ENCODE measurements at places on chromosomes 2 and 18.

DNA sequence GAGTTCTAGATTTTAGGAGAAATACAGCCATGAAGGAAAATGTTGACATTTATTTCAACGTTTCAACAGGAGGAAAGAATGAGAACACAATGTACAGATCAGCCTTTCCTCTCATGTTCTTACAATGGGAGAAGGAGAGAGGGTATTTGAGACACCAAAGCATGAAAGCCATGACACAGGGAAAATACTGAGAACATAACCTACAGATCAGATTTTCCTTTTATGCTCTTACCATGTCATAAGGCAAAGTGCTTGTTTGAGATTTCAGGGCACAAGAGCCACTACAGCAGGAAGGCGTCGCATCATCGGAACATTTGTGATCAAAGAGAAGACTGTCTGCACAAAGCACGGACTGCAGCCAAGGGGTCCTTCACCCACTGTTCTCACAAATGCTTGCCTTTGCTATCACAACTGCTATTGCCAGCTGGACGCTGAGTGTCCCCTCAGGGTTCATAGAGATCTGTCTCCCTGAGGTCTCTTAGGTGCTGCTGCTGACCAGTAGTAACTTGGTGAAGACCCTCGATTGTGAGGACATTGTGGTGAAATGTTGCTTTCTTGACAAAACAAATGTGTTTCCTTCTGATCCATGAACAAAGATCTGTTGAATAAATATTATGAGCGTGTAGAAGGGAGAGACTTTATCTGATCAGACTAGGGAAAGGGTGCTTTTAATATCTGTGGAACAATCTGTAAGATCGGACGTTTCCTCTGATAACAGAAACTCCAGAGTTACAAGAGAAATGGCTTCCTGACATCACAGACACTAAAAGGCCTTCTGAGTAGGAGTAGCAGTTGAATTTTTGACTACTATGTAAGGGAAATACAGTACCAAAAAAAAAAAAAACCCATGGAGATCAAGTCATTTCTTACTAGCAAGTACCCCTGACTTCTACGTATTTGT, 6.4 kb upstream of the IL1RL1 start:
- no peak for DNase-seq

DNA sequence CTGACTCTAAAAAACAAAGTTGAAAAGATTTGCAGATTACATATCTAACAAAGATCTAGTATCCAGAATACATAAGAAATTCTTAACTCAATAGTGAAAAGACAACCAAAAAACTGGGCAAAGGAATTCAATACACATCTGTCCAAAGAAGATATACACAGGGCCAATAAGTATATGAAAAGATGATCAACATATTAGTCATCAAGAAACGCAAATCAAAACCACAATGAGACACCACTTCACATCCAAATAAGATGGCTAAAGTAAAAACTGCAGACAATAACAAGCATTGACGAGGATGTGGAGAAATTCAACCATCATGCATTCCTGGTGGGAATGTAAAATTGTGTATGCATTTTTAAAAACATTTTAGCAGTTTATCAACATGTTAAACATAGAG, 256.0 kb downstream of the EIPR1 start:
- DNase-seq, result no peak

GRCh38 chr2:101540518-101540917, 65.6 kb upstream of the RFX8 start:
- DNase-seq, result no peak

GRCh38 chr2:166458674-166459073, 35.4 kb downstream of the SCN7A start:
- no peak for DNase-seq

DNA sequence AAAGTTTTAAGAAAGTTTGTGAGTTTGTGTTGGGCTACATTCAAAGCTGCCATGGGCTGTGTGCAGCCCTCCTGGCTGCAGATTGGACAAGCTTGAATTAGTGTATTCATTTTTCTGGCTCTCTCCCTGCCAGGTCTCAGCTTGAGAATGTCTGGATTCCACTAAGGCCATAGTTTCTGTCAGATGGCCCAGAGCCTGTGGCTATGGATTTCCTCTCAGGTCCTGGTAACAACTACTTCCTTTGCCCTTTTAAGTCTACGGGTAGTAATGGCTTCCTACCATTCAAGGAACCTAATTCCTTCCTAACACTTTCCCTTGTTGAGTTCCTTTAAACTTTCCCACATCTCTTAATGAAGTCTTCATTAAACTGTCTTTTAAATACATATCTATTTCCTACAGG, 24.3 kb upstream of the PSMD14 start:
- DNase-seq, result no peak

DNA sequence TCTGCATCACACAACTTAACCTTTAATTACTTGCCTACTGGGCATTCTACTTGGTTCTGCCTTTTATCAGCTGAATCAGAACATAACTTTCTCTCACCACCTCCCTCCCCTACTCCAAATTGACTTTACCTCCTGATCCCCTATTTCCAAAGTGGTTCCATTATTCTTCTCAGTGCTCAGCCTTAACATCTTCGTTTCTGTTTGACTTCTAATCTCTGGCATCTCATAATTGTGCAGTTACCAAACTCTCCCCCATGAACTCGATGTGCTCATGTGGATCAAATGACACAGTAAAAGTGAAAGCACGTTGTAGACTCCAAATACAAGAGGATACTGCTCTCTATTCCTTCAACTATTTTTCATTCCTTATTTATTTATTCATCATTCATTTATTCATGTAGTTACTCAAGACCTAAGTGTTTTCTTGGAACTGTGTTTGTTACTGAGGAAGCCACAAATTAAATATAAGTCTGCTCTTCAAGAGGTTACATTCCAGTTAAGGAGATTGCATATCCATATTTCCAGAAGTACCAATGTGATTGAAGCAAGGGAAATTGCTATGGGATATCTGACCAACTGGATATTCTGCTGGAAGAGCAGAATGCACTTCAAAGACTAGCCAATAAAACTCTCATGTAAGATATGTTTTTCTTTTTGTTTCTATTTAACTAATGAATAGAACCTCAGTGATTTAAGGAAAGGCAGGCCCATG, 158.8 kb downstream of the TMEFF2 start:
- no peak for DNase-seq

- no peak for DNase-seq
Observed at GRCh38 chr18:55119016-55119415, 159.8 kb upstream of the CCDC68 start.

- peak; percentile 11 for DNase-seq
Observed at GRCh38 chr2:206981739-206982340, 42.5 kb downstream of the CPO start.

- DNase-seq, result no peak
Observed at GRCh38 chr2:215729985-215730620, 283.2 kb downstream of the MREG start.

GRCh38 chr2:221097568-221097915, 474.6 kb downstream of the EPHA4 start:
- DNase-seq, result no peak

GRCh38 chr2:161426922-161427663, 11.0 kb downstream of the TBR1 start:
- no peak for DNase-seq

DNA sequence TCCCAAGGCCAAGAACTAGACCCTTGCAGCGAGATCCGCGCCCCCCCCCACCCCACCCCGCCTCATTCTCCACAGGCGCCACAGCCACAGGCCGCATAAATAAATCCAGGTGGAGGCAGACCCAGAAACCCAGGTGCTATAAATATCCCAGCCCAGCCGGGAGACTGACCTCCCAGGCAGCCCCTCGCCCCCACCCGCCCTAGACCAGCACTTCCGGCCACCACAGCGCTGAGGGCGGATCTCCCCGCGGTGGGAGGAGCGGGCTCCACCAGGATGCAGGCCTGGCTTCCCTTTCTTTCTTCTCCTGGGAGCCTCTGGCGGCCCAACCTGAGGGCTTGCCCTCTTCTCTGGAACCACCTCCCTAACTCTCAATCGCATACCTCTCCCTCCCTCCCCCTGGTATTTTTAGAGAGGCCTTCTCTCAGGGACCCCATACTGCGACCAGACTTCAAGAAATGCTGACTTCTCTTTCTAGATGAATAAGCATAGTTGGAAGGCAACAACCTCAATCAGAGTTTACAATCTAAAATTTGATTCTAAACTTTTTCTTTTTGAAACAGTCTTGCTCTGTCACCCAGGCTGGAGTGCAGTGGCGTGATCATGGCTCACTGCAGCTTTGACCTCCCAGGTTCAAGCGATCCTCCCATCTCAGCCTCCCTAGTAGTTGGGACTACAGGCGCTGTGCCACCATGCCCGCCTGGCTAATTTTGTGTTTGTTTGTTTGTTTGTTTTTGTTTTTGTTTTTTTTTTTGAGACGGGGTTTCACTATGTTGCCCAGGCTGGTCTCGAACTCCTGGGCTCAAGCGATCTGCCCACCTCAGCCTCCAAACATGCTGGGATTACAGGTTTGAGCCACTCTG, 55.0 kb downstream of the PKDCC start:
- no peak for DNase-seq

GRCh38 chr2:10817413-10817812, 4.8 kb upstream of the PDIA6 start:
- no peak for DNase-seq

DNA sequence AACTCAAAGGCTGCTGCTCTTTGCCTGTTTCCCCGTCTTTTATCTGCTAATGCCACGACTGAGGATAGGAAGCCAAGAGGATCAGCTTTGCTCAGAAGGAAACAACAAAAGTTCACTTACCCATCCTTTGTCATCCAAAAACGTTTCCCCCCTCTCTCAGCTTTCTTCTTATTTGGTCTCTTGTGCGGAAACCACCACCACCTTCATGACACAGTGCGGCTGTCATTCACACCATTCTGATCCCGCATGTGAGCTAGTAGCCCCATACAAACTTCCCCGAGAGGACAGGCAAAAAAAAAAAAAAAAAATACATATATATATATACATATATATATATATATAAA, 656 bp downstream of the LRRTM4 start:
- no peak for DNase-seq

GRCh38 chr2:104158191-104158590, 695.7 kb upstream of the POU3F3 start:
- DNase-seq, result no peak

DNA sequence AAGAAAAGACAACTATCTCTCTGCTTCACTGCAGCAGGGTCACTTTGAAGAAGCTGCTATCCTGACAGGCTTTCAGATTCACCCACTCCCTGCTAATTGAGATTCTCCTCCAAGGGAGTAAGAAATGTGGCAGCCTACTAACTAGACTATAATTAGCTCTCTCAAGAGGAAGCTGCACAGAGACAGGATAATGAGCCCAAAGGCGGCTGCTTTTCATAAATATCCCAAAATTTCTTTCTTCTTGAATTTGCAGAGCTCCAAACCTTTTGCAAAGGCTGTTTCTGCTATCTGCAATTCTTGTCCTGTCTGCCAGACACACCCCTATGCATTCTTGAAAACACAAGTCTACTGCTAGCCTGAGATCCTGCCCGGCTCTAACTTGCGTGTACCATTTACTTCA, 54.0 kb upstream of the RNU4ATAC start:
- no peak for DNase-seq

- no peak for DNase-seq
Observed at GRCh38 chr2:217660423-217660822, 342.4 kb downstream of the TNS1 start.

DNA sequence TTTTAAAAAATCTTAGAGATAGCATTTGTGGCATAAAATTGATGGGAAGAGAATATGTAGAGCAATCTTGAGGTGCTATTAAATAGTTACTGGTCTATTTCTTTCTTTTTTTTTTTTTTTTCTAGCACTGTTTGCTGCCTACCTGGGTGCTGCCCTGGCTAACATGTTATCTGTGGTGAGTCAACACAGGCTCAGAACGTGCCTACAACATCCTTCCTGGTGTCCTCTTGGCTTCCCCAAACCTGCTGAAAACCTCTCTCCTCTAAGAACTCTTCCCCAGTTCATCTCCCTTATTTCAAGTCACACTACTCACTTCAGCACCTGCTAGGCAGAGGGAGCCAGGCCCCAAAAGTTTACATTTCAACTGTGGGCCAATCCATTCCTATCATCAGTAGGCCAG, 45.1 kb upstream of the SLC14A1 start:
- no peak for DNase-seq

DNA sequence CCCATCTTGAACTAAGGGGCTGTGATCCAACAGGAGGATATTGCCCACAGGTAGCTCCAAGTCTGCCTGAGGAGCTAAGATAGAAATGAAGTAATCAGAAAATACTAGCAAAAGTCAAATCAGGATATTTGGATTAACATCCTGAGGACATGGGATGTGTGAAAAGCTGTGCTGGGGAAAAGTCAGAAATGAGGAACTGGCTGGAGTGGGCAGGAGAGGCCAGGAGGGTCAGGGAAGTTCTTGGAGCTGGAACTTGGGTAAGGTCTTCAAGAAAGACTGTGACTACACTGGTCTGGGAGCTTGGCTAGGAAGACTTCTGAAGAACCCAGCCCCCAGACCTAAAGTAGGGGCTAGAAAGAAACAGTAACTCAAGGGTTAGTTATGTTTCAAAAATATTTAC, 250.9 kb downstream of the PRKCE start:
- DNase-seq, result no peak

GRCh38 chr2:217206016-217206725, 346.3 kb upstream of the TNP1 start:
- no peak for DNase-seq
